ENCODE measurements at places on chromosomes 11 and 22.

DNA sequence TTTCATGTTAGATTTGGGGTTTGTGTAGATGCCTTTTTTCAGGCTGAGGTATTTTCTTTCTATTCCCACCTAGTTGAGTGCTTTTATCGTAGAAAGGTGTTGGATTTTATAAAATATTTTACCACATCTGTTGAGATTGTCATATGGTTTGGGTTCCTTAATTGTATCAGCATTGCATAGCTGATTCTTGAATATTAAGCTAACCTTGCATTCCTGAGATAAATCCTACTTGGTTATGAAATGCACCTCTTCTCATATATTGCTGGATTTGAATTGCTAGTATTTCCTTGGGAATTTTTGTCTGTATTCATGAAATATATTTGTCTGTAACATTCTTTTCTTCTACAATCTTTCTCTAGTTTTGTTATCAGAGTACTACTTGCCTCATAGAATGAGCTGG is 10.1 kb downstream of the XKR3 start:
- no peak for DNase-seq

DNA sequence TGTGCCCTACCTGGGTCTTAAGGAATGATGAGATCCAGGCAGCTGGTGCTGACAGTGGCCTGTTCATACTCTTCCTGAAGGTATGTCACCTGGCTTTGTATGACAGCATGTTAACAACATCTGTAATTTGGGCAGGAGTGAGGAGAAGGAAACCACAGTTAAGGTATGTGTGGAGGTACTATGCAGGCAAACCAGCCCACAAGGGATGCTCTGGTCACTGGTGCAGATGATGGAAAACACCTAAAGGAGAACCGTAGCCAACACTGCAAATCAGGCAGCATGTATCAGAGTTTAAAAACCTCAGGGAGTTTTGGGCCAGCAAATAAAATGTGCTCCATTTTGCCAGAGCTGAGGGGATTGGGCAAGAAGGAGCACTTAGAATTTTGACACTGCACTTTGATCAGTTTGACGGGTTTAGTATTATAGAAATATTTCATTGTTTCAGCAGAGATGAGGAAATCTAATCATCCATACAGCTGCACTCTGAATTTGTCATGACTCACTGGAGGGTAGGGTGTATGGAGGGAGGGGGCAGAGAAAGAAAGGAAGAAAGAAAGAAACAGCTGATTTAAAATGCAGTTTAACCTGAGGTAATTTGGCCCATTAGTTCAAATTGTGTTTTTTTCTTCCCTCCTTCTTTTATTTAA is 260.9 kb downstream of the KIRREL3 start:
- peak; percentile 45 for DNase-seq

DNA sequence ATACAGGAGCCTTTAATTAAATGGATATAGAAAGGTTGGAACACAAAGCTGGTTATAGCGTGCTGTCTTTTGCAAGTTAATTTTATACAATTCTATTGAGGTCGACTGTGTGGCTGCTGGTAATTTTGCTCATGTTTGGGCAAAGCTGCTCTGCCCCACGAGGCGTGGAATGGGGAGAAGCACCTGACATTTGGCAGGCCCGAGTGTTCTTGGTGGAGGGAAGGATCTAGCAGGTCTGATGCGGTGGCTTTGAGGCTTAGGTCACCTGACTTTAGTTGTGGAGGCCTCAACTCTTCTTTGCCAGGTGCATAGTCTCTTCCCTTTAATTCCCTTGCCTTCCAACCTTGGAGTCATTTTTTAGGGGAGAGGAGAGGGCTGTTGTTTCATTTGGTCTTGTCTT is 97.3 kb downstream of the ZBTB16 start:
- DNase-seq = no peak

DNA sequence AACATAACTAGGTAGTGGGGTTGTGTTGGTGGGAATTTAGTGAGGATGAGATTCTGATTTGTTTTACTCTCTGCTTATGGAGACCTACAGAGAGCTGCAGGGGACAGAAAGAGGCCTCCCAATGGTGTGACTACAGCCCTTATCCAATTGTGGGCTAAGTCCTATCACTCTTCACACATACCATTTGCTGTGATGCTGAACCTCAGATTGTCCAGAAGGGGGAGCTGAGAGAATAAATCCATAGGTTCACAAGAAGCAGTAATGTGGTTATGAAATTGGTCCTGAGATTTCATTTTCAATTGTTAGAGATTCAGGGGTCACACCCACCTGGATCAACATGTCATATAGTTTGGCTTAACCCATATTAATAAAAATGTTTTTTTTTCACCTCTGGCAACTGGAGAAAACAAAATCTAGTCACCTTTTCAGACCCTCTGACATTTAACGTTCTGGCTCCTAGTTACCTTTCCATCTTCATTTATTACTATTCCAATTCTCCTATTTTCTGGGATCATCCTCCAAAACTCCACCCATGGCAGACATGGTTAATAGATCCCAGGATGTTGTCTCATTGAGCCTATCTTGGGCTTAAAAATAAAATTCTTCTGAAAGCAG is 53.3 kb upstream of the PTPN5 start:
- peak; percentile 1 for DNase-seq

DNA sequence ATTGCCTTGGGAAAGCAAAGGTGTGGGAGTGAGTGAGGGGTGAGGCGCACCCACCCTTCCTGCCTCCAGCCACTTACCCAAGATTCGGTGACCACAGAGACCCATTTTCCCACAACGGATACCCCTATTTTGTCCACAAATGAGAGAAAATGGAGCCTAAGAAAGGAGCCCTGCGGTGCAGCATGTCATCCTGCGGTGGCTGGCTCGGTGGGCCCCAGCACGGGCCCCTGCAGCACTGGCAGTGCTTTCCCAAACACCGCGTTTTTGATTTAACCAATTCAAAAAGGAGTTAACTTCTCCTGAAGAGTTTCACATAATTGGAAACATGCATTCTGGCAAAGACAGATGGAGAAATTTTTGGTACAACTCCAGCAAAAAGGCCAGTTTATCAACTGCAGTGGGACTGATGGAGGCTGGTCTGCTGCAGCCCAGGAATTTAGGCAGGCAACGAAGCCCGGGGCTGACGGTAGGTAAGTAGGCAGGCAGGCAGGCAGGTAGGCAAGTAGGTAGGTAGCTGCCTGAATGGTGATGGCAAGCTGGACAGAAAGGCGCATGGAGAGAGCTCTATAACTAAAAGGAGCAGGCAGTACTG is 84.2 kb downstream of the FDX1 start:
- DNase-seq = peak; percentile 61

DNA sequence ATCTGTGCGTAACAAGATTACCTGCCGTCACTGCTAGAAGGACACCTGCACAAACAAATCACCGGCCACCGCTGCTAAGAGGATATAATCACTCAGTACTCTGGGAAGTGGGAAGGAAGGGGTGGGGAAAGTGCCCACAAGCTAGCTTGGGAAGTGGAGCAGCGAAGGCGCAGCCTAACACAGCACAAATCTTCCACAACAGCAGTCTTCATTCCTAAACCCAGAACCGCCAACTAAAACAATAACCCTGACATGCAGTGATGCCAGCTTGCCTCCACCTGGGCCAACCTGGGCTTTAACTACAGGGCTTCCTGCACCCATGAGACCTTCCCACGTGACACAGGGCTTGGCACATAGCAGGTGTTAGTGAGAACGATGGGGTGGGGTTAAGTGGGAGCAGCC is 5.1 kb downstream of the DGCR2 start:
- DNase-seq = no peak

GRCh38 chr11:11787305-11788062 is 54.3 kb upstream of the USP47 start:
- DNase-seq = peak; percentile 47

- DNase-seq = no peak
Observed at GRCh38 chr22:50260801-50261614, 475 bp downstream of the MAPK12 start.

DNA sequence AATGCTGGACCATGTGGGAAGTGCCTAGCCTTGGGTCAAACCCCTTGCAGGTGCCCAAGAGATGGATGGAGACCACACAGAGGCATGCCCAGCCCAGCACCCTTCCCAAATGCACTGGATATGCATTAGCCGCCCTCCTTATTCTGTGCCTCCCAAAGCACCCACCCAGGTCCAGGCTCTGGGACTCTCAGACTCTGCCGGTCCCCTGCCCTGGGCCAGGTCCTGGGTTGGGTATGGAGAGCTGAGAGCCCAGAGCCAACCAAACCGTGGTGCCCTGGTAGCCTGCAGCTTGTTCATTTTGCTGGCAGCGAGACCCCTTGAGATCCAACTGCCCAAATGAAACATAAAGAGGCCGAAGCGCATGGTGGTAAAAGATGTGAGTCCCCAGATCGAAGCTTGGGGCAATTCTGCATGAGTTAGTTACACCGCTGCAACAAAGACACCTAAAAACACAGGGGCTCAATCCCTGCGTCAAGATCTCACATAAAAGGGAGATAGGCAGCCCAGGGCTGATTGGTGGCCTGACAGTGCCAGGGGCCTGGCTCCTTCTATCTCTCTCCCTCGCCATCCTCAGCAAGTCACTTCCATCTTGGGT is 61.5 kb downstream of the MYEOV start:
- no peak for DNase-seq

- no peak for DNase-seq
Observed at GRCh38 chr11:538431-539051, 1.2 kb downstream of the LRRC56 start.

DNA sequence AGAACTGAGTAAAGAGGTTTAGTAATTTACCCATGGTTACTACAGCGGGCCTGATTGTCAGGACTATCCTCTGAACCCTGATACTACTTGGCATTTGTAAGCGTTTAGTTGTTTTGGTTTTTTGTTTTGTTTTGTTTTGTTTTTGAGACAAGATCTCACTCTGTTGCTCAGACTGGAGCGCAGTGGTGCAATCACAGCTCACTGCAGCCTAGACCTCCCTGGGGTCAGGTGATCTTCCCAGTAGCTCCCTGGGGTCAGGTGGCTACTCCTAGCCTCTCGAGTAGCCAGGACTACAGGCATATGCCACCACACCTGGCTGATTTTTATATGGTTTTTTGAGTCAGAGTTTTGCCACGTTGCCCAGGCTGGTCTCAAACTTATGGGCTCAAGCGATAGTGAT is 118.6 kb downstream of the WNT11 start:
- no peak for DNase-seq

DNA sequence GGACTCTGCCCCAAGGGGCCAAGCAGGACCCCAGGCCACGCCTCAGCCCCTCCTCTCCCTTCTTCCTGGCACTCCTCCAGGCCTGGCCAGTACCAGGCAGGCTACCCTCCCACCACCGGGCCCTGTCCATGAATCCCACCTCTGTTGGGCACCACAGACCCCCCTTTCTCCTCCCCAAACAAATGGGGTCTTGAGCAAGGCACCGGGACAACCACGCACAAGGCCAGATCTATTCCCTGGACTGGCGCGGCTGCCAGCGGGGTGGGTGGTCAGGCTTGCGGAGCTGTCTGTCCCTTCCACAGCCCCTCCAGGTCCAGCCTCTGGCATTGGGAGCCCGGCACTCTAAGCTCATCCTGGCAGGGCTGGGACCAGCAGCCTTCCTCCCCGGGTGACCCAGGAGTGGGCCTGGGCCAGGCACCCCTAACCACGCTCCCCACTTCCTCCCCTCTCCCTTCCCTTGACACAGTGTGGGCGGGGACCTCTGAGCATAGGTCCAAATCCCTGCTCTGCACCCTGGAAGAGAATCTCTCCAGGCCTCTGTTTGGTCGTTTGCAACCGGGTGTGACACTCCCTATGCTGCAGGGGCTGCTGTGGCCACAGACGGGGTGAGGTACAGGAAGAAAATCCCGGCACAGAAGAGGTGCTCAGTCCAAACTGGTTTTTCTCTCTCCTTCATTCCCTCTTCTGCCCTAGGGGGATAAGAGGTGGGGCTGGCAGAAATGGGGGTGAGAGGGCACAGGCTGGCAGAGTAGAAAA is 14.6 kb downstream of the ELFN2 start:
- no peak for DNase-seq

DNA sequence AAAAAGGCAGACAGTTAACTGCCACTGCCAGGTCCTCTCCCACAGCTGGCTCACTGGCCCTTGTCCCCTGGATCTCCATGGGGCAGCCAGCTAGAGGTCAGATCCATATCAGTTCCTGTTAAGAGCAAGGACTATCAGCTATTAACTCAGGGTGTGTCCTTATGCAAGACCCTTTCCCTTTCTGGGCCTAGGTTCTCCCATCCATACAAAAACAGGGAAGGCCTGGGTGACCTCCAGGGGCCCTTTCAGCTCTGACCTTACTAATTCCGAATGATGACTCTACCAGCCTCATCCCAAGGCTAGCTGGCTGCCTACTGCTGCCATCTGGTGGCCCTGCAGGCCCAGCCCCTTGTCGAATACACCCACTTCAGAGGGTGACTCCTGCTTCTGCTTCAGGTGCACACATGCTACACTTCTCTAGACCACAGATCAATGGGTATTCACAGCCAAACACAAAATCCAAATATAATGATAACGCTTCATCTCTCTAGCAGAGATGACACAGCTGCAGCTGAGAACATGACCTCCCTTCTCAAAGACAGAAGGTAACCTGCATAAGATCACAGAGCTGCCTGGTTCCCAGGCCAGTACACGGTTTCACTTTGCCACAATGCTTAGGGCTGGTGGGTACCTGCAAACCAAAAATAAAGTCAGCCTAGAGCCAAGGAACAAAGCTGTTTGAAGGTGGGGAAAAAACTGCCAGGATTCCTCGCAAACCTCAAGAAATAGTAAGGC is 34.1 kb downstream of the SERGEF start:
- DNase-seq = no peak

GRCh38 chr22:33247758-33248157 is 189.6 kb upstream of the SYN3 start:
- DNase-seq = no peak

DNA sequence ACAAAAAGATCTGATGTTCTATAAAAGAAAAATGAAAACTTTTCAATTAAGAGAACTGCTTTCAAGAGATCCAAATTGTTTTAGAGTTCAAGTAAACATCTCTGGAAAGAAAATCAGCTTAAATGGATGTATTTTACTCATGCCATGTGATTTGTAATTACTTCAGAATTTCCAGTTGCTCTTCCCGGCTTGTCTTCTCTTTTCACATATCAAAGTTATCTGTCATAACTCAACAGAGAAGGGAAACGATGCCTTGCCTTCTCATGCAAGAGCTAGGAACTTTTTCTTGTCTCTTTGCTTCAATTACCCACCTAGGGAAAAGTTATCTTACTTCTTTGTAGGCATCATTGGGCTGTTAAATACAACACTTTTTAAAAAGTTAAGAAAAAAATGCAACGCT is 255.2 kb upstream of the POU2AF2 start:
- DNase-seq = no peak

All from fibroblast of skin of left quadriceps (primary cell).